Liver (tissue), 10 donors: ENCODE measurements at places on chromosomes 1 and 21.

- H3K4me3 ChIP-seq: no peak overlapping the region
- peaks cover 19% of the 10 kb centered on the region for H3K4me1 ChIP-seq
- no peaks in the 10 kb centered on the region for H3K27me3 ChIP-seq
- no peaks in the 10 kb centered on the region for H3K36me3 ChIP-seq
Measured at GRCh38 chr1:156080241-156080862, 1.9 kb downstream of the MEX3A start.

GRCh38 chr1:924656-925560 lies 1.2 kb downstream of the SAMD11 start:
- peak overlapping the region; percentile 61 for H3K4me3 ChIP-seq
- no peak overlapping the region for H3K27ac ChIP-seq
- no peaks in the 10 kb centered on the region for H3K36me3 ChIP-seq
- DNase-seq: no peak
- H3K27me3 ChIP-seq: no peaks in the 10 kb centered on the region

GRCh38 chr1:2610036-2610959 lies 22.5 kb downstream of the MMEL1 start:
- H3K27me3 ChIP-seq: no peaks in the 10 kb centered on the region
- H3K4me3 ChIP-seq: no peak overlapping the region
- H3K27ac ChIP-seq: no peak overlapping the region
- DNase-seq: no peak
- H3K4me1 ChIP-seq: no peaks in the 10 kb centered on the region

DNA sequence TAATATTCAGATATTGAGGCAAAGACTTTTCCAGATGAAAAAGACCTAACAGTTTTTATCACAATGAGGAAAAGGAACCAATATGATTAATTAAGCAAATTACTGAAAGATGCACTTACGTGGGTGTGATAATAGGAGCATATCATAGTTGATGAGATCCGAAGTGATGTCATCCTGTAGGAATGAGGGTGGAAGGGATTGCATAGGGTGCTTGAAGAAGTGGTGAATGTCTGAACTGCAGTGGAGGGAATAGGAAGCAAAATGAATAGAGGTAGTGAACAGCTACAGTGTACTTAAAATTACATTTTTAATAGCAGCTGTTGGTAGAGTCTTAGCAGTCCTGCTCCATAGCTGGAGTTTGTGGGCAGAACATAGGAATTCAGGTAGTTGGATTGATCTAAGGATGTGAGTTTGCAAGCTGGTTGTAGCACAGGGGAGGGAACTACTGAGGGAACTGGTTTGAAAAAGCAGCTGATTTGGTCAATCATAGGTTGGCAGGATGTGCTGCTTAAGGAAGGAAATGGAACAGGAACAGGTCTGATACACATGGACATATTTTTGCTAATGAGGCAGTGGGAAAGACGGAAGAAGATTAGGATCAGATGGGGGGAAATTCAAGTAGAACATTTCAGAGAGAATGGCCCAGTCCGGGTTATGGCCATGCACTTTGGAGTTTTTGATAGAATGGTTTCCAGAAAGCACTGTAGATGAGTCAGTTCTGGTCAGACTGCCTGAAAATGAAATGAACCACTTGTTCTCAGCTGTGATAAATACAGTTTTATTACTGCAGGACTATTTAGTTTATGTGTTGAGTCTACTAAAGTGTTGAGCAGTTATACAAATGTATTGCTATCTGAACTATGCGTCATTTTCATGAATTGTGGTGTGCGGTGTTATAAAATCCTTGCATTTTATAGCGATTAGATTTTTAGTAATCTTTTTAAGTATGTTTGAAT lies 155.8 kb downstream of the RYR2 start:
- no peak overlapping the region for H3K27ac ChIP-seq
- no peak overlapping the region for H3K4me3 ChIP-seq
- no peak for DNase-seq

DNA sequence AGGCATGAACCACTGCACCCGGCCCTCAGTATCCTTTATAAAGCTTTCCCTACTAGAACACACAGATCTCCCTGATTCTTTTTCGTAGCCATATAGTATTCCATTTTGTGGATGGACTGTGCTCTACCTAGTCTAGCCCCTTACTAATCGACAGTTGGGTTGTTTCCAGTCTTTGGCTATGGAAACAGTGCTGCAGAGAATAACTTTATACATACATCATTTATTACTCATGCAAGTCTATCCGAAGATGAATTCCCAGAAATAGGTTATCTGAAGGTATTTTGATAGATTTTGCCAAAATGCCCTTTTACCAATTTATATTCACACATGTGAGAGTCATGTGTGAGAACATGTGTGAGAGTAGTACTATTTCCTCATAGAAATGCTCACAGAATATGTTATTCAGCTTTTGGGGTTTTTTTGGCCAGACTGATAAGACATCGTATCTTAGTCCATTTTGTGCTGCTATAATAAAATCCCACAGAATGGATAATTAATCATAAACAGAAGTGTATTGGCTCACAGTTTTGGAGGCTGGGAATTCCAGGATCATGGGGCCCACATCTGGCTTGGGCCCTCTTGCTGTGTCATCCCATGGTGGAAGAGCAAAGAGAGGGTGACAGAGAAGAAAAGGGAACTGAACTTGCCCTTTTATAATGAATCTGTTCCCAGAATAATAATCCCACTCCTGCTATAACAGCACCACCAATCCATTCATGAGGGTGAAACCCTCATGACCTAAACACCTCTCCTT lies 17.3 kb upstream of the FGR start:
- no peak for DNase-seq
- no peaks in the 10 kb centered on the region for H3K36me3 ChIP-seq
- no peaks in the 10 kb centered on the region for H3K27me3 ChIP-seq
- no peak overlapping the region for H3K4me3 ChIP-seq

- peaks cover 7% of the 10 kb centered on the region for H3K4me1 ChIP-seq
- no peaks in the 10 kb centered on the region for H3K27me3 ChIP-seq
- no peaks in the 10 kb centered on the region for H3K36me3 ChIP-seq
- no peak overlapping the region for H3K27ac ChIP-seq
Measured at GRCh38 chr1:237868817-237869600, 21.7 kb downstream of the ZP4 start.

- no peaks in the 10 kb centered on the region for H3K27me3 ChIP-seq
- no peaks in the 10 kb centered on the region for H3K36me3 ChIP-seq
- DNase-seq: no peak
- no peak overlapping the region for H3K4me3 ChIP-seq
- no peak overlapping the region for H3K27ac ChIP-seq
- no peaks in the 10 kb centered on the region for H3K4me1 ChIP-seq
Measured at GRCh38 chr1:166307261-166308188, 140.7 kb upstream of the FAM78B start.

DNA sequence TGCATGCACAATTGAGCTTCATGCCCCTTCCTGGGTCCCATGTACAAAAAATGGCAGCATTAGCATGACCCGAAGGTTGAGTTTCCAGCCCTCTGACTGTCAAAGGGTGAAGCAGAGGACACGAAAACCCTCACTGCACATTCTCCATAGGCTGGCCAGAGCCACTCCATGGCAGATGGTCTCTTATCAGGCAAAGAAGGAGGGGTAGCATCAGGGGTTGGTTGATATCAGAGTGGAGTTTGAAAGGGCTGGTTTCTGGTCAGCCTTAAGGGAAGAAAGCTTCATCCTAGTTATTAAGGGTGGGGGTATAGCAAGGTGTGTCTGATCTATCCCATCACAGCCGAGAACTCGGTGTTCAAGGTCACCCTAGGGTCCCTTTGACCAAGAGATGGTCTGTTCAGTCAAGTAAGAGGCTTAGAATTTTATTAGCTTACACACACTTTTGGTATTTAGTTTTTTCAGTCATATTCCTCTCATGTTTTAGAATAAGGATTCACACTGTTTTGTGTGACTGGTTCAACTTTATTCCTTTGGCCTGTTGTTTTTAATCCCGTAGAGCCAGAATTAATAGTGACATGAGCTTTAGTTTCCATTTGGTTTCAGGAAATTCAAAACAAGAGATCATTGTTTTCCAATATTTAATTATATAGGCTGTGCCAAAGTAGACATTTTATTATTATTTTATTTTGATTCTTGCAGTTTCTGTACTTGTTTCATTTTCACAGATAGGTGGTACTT lies 199.9 kb upstream of the FMN2 start:
- H3K36me3 ChIP-seq: no peaks in the 10 kb centered on the region
- no peak overlapping the region for H3K27ac ChIP-seq
- no peaks in the 10 kb centered on the region for H3K27me3 ChIP-seq
- no peak overlapping the region for H3K4me3 ChIP-seq
- DNase-seq: peak; percentile 61
- no peaks in the 10 kb centered on the region for H3K4me1 ChIP-seq

GRCh38 chr1:208142590-208143382 lies 101.4 kb downstream of the PLXNA2 start:
- no peak for DNase-seq

- H3K4me1 ChIP-seq: no peaks in the 10 kb centered on the region
- no peaks in the 10 kb centered on the region for H3K27me3 ChIP-seq
- no peak for DNase-seq
- no peak overlapping the region for H3K27ac ChIP-seq
Measured at GRCh38 chr1:111769517-111770146, 13.9 kb downstream of the DDX20 start.

DNA sequence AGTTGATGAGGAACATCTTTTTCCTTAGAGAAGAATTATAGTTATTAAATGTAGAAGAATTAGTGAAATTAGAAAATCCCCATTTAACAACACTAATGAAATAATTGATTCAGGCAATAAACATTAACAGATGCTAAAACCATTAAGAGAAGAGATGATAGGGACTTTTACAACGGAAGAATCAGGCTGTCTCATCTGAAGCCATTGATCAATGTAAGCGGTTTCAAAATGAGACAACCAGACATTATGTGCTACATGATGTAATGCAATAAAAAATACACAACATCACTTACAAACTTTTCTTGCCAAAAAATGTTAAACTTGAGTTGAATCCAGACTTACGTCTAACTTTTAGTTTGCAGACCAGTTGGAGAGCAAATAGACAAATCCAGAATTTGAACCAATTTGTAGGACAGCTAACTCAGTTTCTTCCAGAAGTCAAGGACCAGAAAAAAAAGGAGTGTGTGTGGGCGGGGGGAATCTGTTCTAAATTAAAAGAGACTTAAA lies 165.4 kb upstream of the DPT start:
- DNase-seq: no peak
- H3K36me3 ChIP-seq: no peaks in the 10 kb centered on the region
- H3K4me3 ChIP-seq: no peak overlapping the region
- H3K27me3 ChIP-seq: no peaks in the 10 kb centered on the region

GRCh38 chr1:33081554-33082305 lies 777 bp downstream of the AZIN2 start:
- no peaks in the 10 kb centered on the region for H3K36me3 ChIP-seq
- H3K4me3 ChIP-seq: peak overlapping the region; percentile 65
- H3K27ac ChIP-seq: no peak overlapping the region
- peaks cover 17% of the 10 kb centered on the region for H3K4me1 ChIP-seq
- H3K27me3 ChIP-seq: no peaks in the 10 kb centered on the region
- no peak for DNase-seq

- H3K27ac ChIP-seq: no peak overlapping the region
- peaks cover 54% of the 10 kb centered on the region for H3K36me3 ChIP-seq
- DNase-seq: no peak
Measured at GRCh38 chr1:39474810-39475209, 16.6 kb upstream of the BMP8A start.

- no peak overlapping the region for H3K27ac ChIP-seq
- H3K27me3 ChIP-seq: no peaks in the 10 kb centered on the region
- no peaks in the 10 kb centered on the region for H3K36me3 ChIP-seq
- H3K4me3 ChIP-seq: no peak overlapping the region
Measured at GRCh38 chr1:207188901-207189300, 84.9 kb downstream of the C4BPA start.

GRCh38 chr1:228827019-228827418 lies 91.7 kb downstream of the RHOU start:
- no peak overlapping the region for H3K4me3 ChIP-seq
- H3K27me3 ChIP-seq: no peaks in the 10 kb centered on the region
- DNase-seq: no peak
- H3K36me3 ChIP-seq: no peaks in the 10 kb centered on the region
- H3K4me1 ChIP-seq: no peaks in the 10 kb centered on the region

GRCh38 chr1:224528900-224529299 lies 87.2 kb upstream of the CNIH3 start:
- H3K27ac ChIP-seq: no peak overlapping the region
- H3K27me3 ChIP-seq: no peaks in the 10 kb centered on the region

DNA sequence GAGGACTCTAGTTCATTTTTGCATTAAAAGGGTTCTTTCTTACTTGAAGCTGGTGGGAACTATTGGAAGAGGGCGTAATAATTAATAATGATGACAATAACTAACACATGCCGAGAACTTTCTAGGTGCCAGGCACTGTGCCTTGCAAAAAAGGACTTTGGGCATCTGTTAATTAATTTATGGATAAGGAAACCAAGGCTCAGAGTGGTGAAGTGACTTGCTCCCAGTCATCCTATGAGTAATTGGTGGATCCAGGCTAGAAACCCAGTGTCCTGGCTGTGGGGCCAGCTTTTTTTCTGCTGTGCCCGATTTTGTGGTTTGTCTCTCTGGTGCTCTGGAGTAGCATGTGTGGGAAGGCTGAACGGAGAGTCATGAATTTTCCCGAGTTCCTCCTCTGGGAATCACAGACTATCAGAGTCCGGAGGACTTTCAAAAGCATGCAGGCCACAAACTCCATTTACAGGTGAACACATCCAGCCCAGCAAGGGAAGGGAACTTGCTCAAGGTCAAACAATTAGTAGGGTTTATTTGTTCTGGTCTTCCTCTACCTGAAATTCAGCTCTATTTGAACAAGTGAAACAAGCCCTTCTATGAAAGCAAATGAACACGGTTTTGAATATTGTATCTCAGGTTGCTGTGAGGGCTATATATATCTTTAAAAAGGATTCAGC lies 23.4 kb downstream of the ROR1 start:
- H3K36me3 ChIP-seq: no peaks in the 10 kb centered on the region
- no peak overlapping the region for H3K27ac ChIP-seq
- no peak overlapping the region for H3K4me3 ChIP-seq

DNA sequence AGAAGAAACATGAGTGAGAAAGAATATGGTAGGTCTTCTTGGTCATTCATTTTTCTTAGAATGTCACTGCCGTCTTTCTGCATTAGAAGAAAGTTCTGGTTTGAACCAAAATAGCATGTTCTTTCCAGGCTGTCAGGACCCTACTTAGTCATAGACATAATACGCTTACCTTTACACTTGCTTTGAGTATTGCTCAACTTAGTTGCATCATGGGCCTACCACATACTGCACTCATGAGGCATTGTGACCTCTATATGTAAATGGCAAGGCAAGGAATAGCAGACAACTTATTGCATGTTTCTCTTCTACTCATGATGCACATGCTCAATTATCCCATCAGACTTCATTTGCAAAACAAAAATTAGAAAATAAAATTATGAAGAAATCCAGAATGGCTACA lies 415.0 kb downstream of the HLX start:
- no peak for DNase-seq
- no peaks in the 10 kb centered on the region for H3K27me3 ChIP-seq
- no peaks in the 10 kb centered on the region for H3K36me3 ChIP-seq
- no peak overlapping the region for H3K27ac ChIP-seq
- H3K4me3 ChIP-seq: no peak overlapping the region
- H3K4me1 ChIP-seq: peaks cover 3% of the 10 kb centered on the region

DNA sequence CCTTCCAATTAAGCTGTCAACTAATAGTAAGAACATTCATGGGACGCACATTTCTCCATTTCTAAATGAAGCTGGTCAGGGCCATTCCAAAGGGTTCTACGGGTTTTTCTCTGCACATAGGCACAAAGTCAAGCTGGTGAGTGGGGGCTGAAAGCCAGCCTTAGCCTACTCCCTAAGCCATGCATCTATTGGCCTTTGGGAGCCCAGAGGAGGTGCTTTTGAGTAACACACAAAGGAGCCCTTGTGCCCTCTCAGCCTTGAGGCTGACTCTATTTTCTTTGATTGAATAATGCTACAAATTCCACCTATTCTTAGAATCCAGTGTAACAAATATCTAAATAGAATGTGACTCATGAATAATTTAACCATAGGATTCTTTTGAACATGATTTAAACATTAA lies 73.6 kb downstream of the RGS13 start:
- no peaks in the 10 kb centered on the region for H3K27me3 ChIP-seq
- H3K36me3 ChIP-seq: no peaks in the 10 kb centered on the region
- H3K4me1 ChIP-seq: no peaks in the 10 kb centered on the region
- no peak for DNase-seq
- H3K4me3 ChIP-seq: no peak overlapping the region
